ENCODE measurements at places on chromosomes 4 and X.

DNA sequence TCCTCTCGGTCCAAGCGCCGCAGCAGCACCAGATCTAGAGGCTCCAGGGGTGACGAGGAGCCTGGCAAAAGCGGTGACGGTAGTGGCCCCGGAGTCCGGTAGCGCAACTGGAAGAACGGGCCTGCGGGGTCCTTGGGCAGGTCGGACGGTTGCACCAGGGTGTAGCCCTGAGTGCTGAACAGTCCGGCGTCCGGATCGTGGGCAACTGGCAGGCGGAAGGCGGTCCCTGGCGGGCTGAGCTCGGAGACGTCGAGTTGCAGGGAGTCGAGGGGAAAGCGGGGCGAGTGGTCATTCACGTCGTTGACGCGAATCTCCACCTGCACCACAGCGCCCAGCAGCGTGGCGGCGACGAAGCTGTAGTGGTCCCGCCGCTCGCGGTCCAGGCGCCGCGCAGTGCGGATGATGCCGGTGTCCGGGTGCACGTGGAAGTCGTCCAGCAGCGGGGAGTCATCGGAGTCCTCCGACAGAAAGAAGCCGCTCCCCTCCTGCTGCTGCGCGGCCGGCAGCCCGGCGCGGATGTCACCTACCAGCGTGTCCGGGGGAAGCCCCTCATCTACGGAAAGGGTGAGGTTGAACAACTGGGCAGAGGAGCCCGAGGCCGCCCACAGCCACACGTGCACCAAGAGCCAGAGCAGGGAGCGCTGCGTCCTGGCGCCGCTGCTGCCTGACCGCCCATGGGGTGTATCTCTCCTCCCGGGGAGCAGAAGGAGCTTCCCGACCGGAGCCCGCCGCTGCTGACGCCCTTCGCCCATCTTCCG, 837 bp downstream of the DCHS2 start:
- DNase-seq: no peak

DNA sequence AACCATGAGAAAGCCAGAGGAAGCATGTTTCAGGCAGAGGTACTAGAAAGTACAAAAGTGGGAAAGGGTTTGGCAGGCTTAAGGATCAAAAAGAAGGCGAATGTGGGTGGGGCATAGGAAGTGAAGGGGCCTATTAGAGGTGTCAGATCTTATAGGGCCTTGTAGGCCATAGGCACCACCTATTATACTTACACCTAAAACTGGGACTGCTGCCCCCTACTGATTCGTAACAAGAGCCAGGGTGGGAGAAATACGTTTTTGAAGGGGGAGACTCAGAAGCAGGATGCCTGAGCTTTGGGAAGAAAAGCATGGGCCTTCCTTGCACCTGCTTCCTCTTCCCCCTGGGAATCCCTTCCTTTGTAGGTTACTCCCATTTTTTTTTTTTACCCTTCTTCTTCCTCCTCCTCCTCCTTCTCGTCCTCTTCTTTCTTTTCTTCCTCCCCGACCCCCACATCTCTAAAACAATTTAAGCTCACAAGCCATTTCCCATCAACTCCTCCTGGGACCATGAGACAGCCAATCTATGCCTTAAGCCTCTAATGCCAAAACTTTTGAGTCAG, 40.7 kb upstream of the GPC3 start:
- DNase-seq: no peak

GRCh38 chrX:15448010-15448639, 45.0 kb downstream of the PIR start:
- no peak for DNase-seq

DNA sequence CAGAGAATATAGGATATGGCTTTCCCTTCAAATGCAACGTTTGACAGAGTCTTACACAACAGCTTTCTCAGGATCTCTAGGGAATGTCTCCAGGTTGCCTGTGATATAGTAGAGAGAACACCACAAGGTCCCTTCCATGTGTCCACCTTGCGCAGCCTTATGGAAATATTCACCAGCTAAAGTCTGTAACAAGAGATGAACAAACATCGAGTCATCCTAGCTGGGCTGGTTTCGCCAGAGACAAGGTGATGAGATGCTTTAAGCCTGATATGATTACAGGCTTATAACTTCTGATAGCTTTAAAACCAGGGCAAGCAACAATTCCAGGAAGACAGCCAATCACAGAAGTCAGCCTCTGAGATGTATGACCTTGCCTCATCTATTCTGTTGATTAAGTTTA, 83.8 kb downstream of the SEL1L3 start:
- no peak for DNase-seq

- DNase-seq: no peak
These were observed 704.8 kb downstream of the ARAP2 start for GRCh38 chr4:35539404-35540055.

All from anterior cingulate cortex (tissue), 58 donors.